H4 (cell line): ENCODE measurements at places on chromosomes 3 and 15. TPM values are rescaled to one million over a fixed set of nuclear protein-coding genes. Genes with fewer than 3 reads are reported as not detected.

- DNase-seq: no peak
Observed at GRCh38 chr15:73758461-73758860, 5.3 kb upstream of the INSYN1 start.

DNA sequence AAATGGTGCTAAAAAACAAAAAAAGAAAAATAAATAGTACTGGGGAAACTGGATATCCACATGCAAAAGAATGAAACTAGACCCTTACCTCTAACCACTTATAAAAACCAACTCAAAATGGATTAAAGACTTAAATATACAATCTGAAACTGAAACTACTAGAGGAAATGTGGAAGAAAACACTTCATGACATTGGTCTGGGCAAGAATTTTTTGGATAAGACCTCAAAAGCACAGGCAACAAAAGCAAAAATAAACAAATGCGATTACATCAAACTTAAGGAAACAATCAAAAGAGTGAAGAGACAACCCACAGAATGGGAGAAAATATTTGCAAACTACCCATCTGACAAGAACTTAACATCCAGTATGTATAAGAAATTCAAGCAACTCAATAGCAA is 6.4 kb downstream of the IFT57 start:
- no peak for DNase-seq

GRCh38 chr3:60000311-60001105 is 950.7 kb upstream of the CFAP20DC start:
- DNase-seq: no peak

DNA sequence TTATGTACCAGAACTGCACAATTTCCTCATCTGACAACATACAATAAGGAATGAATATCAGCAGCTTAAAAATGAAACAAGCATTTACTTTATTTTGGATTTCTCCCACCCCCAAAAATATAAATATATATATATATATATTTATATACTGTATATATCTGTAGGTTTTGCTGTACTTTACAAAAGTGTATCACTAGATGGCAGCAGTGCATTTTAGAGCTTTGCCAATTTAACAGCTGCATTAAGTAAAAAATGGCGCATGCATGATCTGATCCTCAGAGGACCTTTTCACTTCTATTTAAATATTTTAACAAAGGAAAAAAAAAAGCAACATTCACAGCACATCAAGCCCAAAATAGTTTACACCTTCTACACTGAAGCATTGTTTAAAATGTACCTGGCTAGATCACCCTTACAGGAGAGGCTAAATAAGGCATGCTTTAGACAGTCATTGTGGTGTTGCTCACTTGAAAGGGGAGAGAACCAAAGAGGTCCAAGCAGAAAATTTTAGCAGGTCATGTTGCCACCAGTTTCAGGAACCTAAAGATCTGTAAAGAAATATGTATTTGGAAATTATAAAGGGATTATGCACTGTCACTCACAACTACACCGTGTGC is 72.6 kb downstream of the NPTN start:
- peak; percentile 45 for DNase-seq

GRCh38 chr3:14410503-14411165 is 8.2 kb downstream of the SLC6A6 start:
- peak; percentile 98 for DNase-seq

DNA sequence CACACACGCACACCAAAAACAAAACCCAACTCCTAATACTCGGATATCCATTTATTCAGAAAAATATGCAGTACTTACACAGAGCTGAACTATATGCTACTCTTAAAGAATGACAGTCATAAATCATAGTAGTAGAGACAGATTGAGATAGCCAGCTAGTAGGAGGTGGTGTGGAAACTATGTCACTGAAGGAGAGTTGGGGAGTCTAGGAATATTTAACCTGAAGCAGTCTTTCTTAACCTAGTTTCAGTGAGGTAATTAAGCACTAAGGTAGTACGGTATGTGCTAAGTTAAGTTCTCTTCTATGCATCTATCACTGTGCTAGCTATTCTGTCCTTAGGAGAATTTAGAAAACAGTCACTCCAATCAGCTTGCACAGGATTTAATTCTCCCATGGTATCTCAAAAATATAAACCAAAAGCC is 54.2 kb downstream of the ANKRD28 start:
- DNase-seq: no peak

GRCh38 chr3:190194506-190194905 is 73.8 kb upstream of the P3H2 start:
- no peak for DNase-seq

DNA sequence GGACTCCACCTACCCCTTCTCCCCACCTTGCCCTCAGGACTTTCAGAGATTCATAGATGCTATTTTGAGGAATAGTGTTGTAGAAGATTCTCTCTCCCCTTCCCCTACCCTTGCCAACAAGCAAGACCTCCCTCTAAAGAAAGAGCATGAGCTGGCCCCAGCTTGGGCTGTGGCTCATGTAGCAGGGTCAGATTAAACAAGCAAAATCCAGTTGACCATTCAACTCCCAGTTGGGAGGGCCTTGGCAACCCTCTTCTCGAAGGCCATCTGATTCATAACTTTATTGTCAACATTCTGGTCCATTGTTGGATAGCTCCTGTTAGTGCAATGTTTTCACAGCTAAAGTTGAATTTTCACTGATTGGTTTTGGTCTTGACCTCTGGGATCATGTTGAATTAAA is 41.1 kb downstream of the TNFAIP8L3 start:
- DNase-seq: no peak

DNA sequence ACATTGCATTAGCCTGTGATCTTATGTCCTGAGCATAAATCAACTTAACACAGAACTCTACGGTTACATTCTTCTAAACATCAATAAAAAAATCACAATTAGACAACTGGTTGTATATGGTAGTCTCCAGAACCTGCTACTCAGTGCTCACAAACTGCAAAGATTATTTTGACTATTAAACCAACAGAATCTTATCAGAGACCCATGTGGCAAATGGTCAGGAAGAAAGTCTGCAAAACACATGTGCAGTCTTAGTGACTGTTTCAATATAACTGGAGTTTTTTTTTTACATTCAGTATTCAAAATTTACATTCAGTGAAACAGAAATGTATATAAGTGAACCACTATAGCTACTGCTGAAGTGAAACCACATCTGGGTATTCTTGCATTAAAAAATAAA is 27.3 kb upstream of the PYGO1 start:
- DNase-seq: no peak

DNA sequence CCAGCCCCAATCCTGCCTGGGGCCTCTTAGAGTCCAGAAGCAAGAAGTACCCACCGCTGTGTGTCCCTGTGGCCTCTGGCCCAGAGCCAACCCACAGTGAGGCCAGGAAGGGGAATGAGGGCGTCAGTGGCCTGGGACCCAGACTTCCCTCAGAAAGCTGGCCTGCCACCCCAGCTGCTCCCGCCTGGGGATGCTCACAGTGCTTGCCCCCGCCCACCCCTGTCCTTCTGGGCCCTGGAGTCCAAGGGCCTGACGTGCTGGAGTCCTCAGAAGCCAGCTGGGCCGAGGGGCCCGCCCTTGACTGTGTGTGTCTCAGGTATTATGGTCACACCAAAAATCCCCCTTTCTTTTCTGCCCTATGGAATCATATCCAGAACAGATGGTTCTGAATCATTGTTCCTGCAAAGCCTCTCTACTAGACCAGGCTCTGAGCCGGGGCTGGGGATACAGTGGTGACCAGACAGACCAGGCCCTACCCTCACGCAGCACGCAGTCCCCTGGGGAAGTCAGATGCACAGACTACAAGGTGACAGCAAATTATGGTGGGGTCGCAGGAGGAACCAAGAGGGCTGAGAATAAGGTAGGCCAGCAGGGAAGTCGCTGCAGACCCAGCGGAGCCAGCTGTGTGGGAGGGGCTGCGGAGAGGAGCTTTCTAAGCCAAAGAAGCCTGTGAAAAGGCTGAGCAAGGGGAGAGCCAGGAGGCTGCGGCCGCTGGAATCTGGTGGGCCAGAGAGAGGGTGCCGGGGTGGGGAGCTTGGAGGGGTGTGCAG is 99.1 kb downstream of the VGLL4 start:
- DNase-seq: peak; percentile 31

DNA sequence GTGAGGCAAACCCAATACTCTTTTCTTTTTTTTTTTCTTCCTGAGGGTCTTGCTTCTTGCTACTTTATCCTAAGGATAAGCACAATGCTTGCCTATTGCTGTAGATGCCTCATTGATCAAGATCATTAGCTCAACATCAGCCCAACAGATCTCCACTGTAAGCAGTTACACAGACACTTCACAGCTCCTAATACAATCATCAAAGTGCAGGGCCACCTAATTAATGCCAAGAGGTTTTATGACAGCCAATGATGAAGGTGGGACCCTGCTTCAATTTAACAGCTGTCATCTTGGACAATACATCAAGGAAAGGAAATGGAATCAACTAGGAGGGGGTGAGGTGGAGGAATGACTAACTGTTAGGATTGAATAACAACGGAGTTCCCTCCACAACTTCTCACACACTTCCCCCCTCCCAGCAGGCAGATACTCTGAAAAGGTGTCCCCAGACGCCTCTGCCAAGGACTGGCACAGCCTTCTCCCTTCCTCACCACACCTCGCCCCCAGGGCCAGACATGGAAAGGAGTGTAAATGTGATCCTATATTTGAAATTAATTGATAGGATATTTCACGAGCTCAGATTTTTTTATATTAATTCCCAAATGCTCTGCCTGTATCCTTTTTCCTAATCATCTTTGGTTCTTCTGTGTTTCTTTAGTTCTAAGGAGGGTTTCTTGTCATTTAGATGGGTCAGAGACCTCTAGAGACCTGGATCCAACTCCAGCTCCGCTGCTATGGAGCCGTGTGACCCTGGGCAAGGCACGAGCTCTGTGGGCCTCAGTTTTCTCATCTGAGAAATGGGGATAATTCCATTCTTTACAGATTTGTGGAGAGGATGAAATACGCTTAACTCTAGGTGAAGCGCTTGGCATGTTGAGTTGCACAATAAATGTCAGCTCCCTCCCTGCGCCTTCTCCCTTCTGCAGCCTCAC is 1.2 kb downstream of the DCLK3 start:
- no peak for DNase-seq

DNA sequence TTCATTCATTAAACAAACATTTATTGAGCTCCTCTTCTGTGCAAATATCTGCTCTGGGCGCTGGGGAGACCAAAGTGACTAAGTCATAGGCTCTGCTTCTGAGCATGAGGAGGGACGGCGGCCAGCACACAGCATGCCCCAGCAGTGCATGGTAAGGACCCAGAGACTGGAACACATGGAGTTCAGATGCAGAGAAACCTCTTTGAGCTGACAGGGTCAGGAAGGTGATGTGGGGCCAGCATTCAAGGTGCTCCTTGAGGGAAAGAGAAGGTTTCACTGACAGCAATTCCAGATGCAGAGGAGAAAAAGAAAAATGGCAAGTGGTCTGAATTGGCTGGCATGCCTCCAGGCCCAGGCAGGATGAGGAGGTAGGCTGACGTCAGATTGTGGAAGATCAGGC is 234.5 kb downstream of the UACA start:
- DNase-seq: no peak

DNA sequence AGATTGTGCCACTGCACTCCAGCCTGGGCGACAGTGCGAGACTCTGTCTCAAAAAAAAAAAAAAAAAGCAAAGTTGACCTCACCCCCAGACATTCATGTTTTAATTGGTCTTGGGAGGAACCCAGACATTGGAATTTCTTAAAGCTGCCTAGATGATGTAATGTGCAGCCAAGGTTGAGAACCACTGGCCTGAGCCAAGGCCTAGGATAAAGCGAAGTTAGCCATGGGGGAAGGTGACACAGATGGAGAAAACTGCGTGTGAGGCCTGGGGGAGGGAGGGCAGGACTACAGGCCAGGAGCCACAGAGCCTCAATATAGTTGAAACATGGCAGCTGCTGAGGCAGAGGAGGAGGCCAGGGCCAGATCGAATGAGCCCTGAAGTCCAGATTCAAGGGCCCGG is 21.0 kb downstream of the GLB1 start:
- peak; percentile 30 for DNase-seq

- DNase-seq: no peak
Observed at GRCh38 chr3:151969026-151969642, 95.7 kb downstream of the SUCNR1 start.

DNA sequence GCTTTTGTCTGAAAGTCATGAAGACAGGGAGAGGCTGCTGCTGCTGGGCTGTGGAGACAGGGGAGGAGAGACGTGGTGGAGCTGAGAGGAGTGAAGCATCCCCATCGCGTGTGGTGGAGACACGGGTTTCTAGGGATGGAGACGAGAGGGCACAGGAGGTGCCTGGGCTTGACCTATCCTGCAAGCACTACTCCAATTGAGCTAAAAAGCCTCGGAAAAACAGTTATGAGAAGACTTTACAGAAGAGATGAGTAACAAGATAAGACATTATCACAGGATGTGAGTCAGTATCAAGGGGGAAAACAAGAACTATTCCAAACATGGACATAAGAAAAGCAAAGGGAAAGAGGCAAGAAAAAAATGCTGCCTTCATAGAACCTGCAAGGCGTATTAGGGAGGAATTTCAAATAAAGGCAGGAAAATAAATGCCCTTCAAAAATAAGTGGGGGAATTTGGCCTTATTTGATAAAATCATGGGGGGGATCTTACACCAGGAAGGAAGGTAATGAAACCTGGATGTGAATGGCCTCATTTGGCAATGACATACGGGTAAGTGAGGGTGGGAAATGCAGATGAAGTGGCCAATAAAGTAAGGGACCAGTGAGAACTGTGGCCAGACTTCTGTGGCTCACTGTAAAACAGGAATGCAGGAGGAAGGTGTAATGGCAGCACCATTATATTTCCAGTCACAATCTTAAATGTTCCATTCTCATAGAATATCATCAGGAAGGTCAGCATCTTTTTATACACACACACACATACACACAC is 97.9 kb downstream of the PLD1 start:
- no peak for DNase-seq

DNA sequence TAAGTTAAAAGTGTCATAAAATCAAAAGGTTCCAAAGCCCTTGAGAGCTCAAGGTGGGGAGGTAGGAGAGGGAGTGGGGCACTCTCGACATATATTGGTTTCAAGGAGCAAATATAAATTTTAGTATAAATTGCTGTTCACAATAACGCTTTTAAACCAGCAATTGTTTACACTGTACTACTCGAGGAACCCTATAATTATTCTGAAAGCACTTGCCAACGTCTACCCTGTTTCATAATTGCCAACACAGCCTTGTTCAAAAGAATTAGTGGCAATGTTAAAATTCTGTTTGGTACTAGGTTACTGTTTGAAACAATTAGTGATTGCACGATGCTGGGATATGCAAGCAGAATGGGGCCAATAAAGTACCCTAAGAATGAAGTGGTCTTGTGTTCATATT is 76.3 kb upstream of the ICE2 start:
- no peak for DNase-seq

Gene PCNP
- total RNA-seq: 54.0 and 72.4 TPM in 2 replicates

Gene GOLGA6L7
- not detected in 2 replicates for total RNA-seq

Gene CASR
- not detected in 2 replicates for total RNA-seq

Gene RNU5B-1
- total RNA-seq: not detected in 2 replicates
